ENCODE measurements at places on chromosomes 3 and 15.

DNA sequence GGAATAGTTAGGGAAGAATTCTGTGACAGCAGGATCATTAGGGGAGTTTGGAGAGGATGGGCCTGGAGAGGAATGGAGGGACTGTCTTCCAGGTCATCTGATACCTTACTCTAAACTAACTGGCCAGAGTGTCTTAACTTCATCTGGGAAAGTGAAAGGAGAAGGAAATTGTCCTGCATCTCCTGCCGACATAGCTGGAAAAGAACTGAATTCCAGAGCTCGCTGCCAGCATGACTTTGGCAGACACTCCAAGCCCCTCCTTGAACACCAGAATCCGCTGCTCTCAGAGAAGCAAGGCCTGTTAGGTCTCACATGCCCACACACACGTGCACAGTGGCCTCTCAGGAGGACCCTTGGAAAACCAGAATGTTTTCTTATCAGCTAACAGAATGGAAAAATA lies 10.5 kb downstream of the ABI3BP start:
- DNase-seq, result no peak

DNA sequence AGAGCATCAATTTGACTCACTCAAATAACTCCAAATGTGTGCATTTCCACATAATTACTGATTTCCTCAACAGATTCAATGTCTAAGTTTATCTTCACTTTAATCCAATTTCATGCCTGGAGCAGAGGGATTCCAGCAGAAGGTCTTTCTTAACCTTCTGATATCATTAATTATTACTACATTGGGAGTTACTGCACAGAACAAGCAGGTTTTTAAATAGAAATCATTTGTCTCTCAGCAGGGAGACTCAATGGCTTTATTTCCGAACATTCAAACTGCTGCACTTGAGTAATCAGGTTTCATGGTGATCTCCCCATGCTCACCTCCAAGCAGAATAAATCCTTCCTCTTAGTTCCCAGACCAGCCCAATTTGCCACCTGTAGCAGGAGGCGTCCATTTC lies 264.8 kb upstream of the IGF1R start:
- DNase-seq, result no peak

GRCh38 chr15:47669221-47669620 lies 48.1 kb upstream of the SEMA6D start:
- no peak for DNase-seq

DNA sequence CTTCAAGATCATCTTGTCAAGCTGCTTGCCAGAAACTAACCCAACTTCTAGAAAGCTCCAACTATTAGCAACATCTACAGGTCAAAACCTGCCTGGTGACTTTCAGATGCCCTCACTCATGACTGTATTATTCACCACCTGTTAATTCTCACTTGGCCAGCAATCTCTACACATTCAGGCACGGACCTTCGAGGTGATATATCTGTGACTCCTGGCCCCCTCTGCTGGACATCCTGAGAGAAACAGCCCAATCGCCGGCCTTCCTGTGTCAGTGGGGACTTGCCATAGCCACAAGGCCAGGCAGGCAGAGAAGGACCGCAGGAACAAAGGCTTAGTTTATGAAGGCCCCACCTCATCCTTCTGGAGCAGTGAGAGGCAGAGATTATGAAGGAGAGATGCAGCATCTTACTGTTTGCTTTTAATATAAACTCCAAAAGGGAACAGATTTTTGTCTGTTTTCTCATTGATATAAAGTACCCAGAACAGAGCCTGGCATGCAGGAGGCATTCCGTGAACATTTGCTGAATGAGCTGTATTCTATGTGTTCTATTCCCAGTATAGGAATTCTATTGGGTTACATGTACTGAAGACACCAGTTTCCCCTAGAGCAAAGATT lies 24.4 kb upstream of the OCA2 start:
- no peak for DNase-seq

DNA sequence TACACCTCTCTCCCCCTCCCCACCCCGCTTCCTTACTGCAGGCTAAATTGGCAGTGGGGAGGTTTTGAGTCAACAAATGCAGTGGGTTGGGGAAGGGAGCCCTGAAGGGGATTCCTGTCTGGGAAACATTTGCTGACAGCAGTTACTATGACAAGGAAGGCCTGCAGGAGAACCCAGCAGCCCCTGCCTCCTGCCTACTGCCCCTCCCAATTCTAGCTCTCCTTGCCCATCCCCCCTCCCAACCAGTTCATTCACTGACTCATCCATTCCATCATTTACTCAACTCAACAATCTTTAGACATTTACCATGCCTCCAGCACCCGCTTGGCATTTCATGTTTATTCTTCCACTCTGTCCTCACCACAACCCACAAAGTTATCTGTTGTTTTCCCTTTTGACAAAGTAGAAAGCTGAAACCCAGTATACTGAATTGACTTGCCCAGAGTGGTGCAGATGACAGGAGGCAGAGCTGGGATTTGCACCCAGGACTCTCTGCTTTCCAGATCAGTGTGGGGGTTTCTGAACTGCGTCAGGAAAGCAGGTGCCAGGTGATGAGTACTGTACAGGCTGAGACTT lies 75.0 kb downstream of the MAGEF1 start:
- DNase-seq, result no peak

DNA sequence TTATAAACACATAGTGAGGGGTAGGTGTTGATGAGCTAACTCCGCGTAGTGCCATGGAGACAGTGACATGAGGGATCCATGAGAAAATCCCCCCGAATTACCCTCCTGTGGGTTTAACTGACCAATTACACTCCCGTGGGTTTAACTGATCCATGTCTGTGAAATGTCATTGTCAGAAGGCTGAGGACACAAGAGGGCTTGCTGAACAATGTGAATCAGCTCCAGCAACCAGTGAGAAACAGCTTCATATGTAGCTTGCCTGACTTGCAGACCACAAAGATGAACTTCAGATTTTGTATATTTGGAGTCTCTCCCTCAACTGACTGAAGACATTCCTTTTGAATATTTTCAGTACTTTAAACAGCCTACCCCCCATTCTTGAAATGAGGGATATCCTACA lies 144.9 kb downstream of the FBN1 start:
- DNase-seq, result no peak

DNA sequence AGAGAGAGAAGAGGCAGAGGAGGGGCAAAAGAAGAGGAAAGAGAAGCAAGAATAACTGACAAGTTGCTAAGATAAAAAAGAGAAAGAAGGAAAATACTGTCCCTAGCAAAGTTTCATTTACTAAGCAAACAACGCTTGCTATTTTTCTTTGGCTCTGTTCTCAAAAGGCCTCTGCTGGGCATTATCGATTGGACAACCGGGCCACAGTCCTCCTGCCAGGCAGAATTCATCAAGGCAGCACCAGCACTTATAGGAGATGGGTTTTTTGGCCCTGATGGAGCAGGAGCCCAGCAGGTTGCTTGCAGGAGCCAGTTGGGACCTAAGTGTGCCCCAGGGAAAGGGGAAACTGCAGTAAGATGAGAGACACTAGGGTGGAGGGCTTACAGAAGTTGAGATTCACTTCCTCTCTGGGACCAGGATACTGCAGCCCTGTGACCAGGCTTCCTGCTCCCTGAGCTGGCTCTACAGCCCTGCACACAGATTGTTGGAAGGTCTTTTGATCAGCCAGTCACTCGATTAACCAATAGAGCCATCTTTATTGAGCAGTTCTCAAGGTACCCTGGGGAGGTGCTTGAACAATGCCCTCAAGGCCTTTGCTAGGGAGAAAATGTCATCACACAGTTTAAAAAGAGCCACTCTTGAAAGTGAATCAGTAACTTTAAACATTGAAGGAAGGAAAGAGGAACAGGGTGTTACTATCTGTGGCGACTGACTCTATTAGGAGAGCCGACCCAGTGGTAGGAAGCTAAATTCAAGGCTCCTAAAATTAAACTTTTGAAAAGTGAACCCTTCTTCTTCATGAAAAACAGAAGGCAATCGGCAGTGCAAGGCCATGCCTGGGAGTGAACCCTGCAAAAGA lies 28.8 kb upstream of the GLCE start:
- DNase-seq, result no peak

DNA sequence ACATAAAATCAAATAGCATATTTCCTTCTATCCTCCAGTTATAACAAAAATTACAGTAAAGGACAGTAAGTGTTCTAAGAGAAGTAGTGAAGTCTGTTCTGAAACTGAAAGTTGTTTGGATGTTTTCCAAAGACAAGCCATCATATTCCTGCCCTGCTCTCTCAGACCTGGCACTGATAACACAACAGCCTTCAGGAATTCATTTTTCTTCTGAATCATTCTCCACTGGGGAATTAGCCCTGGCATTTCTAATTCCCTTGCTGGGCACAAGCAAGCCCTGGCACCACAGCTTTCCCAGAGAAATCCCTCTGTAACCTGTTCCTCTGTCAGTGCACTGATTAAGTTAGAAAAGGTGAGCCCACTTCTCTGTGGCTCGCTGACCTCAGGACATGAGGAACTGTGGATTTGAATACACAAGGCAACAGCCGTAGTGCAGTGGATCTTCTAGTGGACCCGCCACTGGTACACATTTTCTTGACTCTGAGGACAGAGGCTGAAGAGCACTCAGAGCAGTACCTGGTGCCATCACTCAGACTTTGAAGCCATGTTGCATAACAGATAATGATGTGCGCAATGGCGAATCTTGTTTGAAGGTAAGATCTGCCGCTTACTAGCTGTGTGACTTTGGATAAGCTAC lies 61.6 kb downstream of the WWTR1 start:
- DNase-seq, result no peak

DNA sequence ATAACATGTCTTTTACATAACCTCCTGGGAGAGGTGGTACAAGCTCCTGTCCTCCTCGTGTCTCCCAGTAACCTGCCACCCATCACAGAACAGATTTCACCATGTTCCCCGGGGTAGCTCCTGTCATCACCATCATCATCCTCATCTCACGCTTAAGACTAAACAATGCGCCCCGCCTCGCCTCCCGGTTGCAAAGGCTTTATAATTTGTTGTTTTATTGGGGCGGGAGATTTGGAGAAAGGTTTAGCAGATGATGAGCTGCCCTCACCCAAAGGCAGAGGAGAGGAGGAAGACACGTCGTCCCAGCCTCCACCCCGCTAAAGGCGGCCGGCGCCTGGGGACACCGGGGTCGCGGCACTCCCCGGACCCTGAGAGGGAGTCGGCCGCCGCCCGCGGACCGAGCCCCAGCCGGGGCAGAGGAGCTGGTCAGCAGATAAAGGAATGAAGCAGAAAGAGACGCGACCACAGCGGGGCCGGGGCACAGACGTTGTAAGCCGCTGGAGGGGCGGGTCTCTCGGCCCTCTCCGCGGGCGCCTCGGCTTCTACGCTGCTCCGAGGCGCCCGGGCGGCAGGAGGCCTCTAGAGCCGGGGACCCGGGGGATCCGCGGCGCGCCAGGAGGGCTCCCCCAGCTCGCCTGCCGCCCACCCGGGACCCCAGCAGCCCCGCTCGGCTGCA lies 589 bp downstream of the HERC1 start:
- DNase-seq, result no peak

Data from amygdala (tissue), 56 donors.